ENCODE measurements at places on chromosomes 3 and 15.

DNA sequence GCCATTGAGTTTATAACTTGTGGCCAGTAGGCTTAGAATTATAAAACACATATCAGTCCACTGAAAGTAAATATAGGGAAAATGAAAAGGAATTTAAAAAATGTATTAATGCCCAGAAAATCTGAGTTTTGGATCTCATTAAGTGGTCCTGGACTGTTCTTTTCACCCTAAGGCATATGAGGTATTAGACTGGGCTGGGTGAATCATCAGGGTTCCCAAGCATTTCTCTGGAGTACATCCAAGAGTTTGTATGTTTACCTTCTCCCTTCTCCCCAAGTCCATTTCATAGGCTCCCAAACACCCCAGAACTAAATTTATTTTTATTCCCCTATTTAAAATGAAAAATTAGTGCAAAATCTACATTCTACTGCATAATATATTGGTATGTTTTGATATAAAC is 31.9 kb upstream of the SPTSSB start:
- DNase-seq: no peak

DNA sequence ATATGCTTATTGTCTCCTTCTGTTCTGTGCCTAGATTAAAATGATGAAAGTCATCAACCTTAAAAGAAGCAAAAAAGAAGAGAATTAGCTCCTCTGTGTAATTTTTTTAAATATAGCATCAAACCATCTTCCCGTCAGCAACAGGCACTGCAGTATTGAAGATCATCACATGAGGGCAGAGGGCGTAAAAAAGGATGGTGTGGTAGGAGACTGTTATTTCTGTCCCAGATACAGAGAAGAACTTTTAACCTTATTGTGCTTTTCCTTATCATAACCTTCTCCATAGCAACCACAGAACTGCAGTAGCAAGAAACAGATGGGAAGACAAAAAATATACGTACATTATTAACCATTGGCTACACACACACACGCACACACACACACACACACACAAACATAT is 88.8 kb downstream of the IGSF11 start:
- DNase-seq: no peak

DNA sequence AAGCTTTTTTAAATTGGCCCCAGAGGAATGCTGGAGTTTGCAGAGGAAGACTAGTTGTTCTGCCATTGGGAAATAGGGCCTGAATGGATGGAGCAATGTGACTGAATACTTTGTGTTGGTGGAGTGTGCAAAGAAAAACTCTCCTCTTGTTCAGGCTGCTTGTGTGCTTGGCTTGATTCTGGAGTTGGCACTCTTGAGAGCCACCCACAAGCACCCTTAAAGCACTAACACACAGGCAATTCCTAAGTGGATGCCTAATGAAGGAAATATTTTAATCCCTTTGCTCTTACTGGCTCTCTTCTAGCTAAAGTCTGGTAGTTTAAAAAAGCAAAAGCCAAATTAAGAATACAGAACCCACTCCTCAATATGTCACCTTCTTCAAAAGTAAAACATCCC is 304.4 kb upstream of the C2CD4B start:
- DNase-seq: no peak

DNA sequence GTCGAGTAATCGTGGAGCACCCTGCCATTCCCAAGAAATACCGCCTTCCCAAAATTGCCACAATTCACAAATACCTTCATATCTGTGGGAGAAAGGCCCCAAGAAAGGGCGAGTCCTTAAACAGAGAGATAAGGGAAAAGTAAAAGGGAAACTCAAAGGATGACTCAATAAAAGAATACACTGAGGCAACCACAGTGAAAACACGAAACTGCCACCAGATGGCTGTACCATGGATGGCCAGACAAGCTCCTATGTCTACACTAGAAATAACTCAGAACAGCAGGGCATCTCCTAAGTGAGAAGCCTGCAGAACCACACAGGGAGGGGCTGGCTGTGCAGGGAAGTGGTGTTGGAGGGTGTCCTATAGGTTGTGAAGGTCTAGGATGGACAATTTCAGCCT is 25.0 kb downstream of the SRGAP3 start:
- no peak for DNase-seq

DNA sequence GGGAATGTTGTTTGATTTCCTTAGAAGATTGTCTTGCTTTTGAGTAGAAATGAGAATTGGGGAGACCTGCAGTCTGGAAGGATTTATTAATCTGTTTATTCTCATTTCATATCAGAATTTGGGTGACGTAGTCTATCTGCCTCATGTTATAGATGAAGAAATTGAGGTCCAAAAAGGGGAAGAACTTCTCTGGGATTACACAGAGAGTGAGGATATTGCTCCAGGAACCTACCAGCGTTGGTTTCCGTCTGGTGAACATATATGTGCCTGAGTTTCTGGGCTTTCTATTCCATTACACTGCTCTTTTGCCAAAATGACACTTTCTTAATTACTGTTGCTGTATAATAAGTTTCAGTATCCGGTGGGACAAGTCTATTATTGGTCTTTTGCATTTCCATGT is 51.8 kb downstream of the CTDSPL start:
- no peak for DNase-seq
